ENCODE measurements at places on chromosomes 4 and X. TPM values are rescaled to one million over a fixed set of nuclear protein-coding genes. Genes with fewer than 3 reads are reported as not detected.

DNA sequence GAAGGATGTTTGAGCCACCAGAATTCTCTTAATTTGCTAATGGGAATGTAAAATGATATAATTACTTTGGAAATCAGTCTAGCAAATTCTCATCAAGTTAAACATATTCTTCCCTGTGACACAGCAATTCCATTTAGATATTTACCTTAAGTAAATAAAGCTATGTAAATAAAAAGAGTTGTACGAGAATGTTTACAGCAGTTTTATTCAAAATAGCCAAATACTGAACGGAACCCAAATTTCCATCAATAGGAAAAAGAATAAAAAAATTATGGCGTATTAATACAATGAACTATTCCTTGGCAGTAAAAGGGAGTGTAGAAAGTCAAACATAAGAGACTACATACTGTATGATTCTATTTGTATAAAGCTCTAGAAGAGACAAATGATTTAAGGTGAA is 45.8 kb downstream of the CENPE start:
- no peak for DNase-seq

DNA sequence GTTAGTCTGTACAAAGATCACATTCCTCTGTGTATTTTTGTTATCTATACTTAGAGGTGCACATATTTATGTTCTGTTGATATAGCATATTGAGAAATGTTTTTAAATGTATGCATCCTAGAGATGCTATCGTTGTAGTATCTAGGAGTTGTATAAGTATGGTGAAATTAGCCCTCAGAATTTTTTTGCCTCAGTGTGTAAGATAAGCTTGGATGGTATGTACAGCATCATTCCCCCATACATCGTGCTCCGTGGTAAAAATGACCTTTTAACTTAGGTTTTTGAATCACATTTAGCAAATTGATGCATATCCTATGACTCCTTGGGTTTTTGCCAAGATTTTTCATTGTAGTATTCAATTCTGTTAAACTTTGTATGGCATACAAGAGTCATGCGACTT is 113.5 kb downstream of the RPA4 start:
- no peak for DNase-seq

DNA sequence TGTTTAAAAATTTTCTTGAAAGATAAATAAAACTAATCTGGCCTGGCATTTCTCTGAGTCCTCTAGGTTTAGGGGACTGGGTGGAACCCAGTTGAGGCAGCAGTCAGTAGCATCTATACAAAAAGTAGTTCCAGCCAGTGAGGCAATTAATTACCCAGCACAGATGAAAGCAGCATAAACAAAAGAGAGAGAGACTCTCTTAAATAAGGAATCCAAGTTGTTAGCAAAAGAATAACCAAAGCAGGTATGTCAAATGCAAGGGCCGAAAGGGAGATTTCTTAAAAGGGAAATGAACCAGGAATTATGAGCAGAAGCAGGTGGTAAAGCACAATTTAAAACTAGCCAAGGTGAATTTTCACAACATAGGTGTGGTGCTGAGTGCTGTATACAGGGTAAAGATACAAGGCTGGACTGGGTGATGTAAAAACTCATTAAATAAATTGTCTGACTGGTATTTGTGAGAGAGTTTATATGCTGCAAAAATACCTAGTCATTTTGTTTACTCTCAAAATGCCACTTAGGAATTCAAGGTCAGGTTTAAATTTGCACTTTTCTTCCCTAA is 94.6 kb upstream of the GALNT7 start:
- no peak for DNase-seq

MTMR1 gene
- 13.0 TPM for total RNA-seq

DNA sequence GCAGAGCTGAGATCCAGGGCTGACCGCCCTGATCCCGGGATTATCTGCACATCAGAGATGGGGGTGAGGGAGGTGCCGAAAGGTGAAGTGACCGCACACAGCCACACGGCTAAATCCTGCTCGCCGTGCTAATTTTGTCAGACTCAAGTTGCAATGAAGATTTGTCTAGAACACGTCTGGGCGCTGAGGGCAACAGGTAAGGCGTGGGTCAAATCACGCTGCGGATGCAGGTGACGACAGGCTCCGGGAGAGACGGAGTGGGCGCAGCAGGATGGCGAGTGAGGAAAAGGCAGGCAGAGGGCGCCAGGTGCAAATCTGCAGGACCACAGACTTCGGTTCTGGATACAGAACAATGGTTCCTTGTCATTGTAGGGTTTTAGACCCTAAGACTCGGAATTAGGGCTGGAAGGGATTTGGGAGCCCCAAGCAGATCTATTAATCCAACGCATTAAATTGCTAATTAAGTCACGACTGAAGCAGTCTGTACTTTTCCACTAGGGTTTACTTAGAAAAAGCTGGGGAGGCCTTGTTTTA is 1.9 kb upstream of the TBC1D14 start:
- DNase-seq = peak; percentile 54

- peak; percentile 87 for DNase-seq
These were observed at the start of gene EBP for GRCh38 chrX:48521353-48522243. TSS of gene EBP (plus strand) at chrX:48521808. CDS start at chrX:48523772, 1,964 bp downstream.

DNA sequence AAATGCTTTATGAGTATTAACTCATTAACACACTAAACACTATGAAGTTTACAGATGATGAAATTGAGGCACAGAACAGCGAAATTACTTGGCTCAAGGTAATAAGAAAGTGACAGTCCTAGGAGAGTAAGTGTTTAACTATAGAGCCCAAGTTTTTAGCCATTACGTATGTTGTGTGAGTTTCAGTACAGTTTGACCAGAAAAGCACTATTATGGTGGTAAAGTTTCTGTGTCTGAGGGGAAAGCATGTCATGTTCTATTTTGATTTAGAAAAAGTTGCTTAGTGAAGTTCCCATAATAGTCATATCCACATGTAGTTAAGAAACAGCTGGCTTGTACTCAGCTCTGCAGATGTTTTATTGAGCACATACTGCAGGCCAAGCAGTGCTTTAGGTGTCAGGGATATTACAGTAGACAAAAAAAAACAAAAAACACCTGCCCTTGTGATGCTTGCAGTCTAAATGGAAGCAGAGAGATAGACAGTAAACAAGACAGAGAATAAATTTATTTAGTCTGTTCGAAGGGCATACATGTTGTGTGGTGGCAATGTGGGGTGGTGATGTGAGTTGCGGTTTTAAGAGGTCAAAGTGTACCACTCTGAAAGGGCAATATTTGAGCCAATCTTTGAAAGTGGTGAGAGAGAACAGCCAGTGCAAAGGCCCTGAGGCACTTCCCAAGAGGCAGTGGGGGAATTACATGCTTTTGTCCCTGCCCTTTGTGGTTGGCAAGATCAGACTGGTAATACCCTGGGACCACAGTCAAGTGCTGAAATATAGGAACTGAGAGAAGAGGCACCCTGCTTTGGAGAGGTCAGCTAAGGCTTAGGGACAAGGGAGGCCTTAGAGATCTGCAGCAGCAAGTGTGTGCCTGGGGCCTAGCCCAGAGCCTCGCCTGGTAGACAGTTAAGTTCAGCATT is 6.2 kb downstream of the TMEM131L start:
- DNase-seq = no peak

DNA sequence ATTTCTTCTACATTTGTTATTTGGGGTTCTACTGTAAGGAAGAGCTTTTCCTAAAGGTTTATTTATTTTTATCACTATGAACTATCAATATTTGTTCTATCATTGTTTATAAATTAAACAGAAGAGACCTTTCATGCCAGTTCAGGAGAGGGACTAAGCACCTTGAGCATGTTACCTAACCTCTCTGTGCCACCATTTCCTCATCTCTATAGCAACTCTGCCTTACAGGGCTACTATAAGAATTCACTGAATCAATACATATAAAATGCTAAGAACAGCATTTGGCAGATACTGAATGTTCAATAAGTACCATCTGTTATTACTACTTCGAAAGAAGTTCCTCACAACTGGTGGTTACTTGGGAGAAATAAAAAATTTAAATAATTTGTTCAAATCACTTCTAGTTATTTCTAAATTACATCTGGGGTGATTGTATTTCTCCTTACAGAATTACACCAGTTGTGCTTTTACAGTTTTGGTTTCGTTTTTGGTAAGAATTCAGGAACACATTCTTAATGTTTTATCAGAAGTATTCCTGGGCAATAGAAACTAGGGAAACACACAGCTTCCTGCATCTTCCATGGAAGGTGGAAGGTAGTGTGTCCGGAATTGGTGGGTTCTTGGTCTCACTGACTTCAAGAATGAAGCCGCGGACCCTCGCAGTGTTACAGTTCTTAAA is 32.9 kb downstream of the EREG start:
- DNase-seq = no peak

HPGDS gene
- total RNA-seq = 3.1 TPM

- no peak for DNase-seq
These were observed 38.8 kb downstream of the SEC31A start for GRCh38 chr4:82851885-82852750.

NIPAL1 gene
- 0.17 TPM for total RNA-seq

GRCh38 chrX:141405486-141405852 is 163.2 kb upstream of the SPANXC start:
- no peak for DNase-seq

GRCh38 chr4:123255971-123256370 is 140.6 kb upstream of the SPRY1 start:
- no peak for DNase-seq

L1CAM gene
- 5.5 TPM for total RNA-seq

DNA sequence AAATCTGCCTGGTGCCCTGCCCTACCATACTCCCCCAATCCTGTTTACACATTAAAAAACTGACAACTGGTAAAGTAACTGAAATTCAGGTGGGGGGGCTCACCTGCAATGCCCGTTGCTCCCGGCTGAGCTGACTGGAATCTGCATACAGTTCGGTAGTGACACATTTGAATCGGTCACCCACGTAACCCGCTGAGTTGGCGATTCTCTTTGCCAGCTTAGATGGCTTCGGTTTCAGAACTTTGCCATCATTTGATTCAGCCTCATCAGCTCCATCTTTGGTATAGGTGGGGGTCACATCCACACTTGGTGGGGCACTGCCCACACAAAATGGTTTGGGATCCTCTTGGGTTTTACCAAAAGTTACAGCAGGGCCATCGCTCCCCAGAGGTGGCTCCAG is 25.5 kb downstream of the BCOR start:
- no peak for DNase-seq

DNA sequence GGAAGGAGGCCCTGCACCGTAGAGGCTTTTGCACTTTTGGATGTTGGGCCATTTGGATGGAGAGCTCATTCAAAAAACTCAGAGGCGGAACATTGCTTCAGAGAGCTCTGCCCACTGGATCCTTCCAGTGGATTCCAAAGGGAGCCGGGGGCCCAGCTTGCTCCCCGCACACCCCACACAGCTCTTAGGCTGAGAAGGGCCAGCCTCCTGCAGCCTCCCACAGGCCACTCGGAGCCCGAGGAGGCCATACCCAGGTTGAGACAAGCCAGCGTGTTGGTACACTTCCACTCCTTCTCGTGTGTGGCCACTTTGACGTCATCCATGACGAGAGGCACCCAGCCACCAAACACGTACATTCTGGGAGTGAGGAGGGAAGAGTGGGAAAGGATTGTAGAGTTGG is 10.3 kb downstream of the HCFC1 start:
- no peak for DNase-seq

DNA sequence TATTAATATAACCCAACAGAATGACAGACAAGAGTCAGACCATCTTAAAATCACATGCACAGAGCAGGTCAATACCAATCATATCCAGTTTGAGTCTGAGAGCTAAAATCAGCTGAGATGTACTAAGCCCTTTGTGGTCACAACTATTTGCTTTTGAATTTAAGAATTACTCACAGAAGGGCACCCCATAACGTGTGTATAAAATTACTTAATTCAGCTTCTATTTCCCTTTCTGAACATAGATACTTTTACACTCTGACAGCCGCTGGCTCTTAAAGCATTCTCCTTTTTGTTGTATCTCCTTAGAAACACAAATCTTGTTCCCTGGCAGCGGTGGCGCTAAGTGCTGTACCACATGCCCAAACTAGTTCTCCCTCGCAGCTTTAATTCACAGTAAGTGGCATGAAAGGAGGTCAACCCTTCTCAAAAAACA is 14.8 kb upstream of the PPARGC1A start:
- DNase-seq = no peak

DNA sequence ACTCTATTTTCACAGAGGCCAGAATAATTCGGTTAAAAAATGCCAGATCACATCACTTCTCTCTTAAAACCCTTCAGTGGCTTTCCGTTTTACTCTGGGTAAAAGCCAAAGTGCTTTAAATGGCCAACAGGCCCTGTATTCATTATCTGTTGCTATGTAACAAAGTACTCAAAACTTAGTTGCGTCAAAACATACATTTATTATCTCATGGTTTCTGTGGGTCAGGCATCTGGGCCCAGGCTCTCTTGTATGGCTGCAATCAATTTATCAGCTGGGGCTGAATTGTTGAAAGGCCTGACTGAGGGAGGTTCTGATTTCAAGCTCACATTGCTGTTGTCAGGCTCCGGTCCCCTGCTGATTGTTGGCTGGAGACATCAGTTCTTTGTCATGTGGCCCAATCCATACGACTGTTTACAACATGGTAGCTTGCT is 72.7 kb upstream of the H2AZ1 start:
- peak; percentile 56 for DNase-seq

DNA sequence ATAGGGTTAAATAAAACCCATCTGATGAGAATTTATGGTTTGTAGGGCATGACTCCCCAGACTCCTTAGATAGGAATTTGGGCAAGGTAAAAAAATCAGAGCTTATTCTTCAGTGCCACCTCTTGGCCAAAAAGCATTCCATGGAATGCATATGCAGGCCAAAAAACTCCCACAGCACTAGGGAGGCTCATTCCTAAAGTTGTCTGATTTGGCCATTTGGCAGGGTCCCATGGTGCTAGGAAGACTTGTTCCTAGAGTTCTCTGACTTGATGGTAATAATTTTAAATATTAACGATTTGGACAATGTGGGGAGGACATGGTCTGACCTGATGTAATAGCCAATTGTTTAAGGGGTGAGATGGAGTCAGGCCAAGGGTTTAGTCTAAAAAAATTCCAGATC is 93.0 kb downstream of the SPIN4 start:
- DNase-seq = no peak

DNA sequence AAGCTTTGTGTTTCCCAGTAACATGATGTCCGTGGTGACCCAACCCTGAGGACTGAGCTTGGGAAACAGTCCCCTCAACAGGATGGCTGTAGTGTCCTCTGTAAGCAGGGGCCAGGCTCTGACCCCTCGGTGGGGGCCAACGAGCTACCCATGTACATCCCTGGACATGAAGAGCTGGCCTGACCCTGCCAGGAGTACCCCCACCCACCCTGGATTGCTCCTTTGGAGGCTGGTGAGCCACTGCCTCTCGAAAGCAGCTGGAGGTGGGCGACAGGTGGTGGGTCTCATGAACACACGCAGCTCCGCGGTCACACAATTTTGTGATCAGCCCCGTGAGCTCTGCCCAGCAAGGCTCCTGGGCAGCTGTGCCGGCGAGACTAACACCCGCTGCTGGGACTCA is 33.5 kb downstream of the NSG1 start:
- no peak for DNase-seq

SCRG1 gene
- total RNA-seq = not detected

DNA sequence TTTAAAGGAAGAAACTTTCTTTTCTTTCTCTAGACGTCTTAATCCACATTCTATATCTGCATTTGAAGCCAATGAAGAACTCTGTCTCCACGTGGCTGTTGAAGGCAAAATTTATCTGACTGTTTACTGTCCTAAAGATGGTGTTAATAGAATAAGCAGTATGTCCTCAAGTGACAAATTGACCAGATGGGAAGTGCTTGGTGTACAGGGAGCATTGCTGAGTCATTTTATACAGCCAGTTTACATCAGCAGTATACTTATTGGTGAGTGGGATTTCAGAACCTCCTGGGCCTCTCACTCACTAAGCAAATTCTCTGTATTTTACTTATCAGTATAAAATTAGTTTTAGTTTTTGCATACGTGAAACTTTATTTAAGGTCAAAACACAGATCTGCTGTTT is 33.7 kb downstream of the ADAD1 start:
- DNase-seq = no peak

RAB39B gene
- 2.1 TPM for total RNA-seq

- no peak for DNase-seq
These were observed 17.7 kb downstream of the PCDH18 start for GRCh38 chr4:137514406-137515111.
